ENCODE measurements at places on chromosomes 16 and 17.

GRCh38 chr16:67312719-67313118, 13.8 kb downstream of the KCTD19 start:
- peak; percentile 43 for DNase-seq

DNA sequence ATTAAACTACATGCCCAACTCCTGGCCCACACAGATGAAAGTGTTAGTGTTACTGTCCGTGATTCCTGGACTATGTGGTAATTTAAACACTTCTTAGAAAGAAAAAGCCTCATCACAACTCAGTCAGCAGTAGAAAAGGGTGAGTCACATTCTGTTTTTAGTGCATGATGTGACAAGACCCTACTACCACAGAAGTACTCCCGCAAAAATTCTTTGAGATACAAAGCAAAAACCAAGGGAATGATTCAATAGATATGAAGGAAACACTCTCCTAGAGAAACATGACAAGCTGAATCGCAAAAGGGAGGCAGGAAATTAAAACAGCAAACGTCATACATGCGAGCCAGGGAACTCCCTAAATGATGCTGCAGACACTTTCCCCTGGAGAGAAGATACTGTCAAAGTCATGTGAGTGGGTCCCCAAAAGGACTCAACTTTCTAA, 14.4 kb downstream of the SNN start:
- DNase-seq = peak; percentile 70

GRCh38 chr17:6831661-6832263, at the start of gene TEKT1:
TEKT1 (minus strand) TSS chr17:6831729; CDS start chr17:6830376, 1,353 bp downstream.
- peak; percentile 81 for DNase-seq

GRCh38 chr17:67435786-67436185, 58.7 kb downstream of the PITPNC1 start:
- DNase-seq = no peak

DNA sequence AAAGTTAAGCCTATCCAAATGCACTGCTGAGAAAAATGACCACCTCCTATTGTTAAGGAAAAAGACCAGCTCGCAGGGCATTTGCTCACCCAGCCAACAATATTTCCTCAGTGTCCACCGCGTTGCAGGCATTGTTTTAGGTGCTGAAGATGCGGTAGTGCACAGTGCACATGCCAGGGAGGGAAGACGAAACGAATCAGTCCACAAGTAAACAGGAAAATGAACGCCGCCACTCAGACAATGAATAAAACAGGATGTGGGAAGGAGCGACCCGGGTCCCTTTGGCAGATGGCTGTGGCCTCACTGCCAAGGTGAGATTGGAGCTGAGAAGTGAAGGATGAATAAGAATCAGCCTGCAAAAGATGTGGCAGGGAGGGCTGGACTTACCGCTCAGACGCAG, 249.2 kb downstream of the FOXL1 start:
- no peak for DNase-seq

DNA sequence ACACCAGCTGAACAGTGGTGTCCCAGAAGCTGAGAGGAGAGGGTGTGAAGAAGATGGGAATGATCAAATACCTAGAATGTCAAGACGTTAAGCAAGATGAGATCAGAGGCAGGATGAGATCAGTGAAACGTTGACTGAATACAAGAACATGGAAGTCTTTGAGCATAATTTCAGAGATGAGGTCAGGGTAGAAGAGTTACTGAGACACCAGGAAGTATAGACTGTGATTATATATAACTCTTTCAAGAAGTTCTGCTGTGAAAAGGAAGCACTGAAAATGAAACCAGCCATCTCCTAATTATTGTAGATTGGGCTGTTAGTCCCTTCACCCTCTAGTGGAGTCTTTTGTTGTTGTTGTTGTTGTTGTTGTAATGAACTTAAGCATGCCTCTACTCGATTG, 9.1 kb downstream of the SHCBP1 start:
- DNase-seq = peak; percentile 10

- DNase-seq = peak; percentile 87
Observed at GRCh38 chr16:87203060-87203656, 114.0 kb downstream of the C16orf95 start.

DNA sequence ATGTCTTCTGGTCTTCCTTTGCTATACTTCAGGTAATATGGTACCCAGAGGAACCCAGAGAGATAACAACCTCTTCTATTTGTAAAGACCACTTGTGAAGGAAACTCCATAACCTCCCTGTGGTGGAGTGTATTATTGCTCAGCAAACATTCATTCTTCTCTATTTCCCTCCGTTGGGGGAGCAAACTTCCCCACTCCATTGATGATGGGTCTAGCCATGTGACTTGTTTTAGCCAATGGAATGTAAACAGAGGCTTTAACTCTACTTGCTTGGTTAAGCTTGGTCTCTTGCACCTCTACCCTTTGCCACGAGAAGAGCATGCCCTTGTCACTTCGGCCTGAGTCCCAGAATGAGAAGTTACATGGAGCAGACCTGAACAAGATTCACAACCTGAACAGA, 30.0 kb upstream of the SKAP1 start:
- DNase-seq = no peak

GRCh38 chr16:82758904-82759303, 132.1 kb downstream of the CDH13 start:
- no peak for DNase-seq

DNA sequence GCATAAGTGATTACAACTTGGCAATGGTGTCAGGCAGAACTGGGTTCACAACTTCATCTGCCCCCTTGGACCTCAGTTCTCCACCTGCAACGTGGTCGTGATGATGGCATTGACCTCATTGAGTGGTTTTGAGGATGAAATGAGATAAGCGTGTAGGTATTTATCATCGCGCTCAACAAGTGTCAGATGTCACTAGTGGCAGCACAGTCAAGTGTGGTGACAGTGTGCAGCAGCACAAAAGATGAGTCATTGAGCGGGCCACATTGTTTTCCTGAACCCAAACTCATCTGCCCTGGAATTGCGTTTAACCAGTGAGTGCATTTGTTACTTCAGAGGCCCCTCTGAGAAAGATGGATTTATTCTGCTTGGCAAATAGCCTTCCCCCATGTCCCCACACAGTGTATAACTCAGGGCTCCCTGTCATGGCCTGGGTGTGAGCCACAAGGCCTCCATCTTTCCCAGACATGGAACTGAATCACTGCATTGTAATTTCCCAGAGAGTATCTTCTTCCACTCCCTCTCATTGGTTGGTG, 20.9 kb downstream of the IRX3 start:
- no peak for DNase-seq

DNA sequence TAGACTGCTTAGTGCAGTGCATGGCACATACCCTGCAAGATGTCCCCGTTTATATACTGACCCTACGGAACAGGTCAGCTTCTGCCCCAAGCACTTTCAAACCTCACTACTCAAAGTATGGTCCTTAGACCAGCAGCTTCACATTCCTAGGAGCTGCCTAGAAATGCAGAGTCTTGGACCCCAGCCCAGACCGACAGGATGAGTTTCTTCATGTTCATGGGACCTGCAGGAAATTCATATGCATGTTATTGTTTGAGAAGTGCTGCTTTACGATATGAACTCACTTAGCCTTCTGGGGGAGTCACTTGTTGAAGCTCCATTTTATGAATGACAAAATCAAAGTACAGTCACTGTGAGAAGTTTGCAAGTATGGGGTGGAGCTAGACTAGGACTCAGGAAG, 82.6 kb downstream of the DYNLRB2 start:
- DNase-seq = no peak

- no peak for DNase-seq
Observed at GRCh38 chr16:9415545-9415944, 324.1 kb downstream of the HAPSTR1 start.

DNA sequence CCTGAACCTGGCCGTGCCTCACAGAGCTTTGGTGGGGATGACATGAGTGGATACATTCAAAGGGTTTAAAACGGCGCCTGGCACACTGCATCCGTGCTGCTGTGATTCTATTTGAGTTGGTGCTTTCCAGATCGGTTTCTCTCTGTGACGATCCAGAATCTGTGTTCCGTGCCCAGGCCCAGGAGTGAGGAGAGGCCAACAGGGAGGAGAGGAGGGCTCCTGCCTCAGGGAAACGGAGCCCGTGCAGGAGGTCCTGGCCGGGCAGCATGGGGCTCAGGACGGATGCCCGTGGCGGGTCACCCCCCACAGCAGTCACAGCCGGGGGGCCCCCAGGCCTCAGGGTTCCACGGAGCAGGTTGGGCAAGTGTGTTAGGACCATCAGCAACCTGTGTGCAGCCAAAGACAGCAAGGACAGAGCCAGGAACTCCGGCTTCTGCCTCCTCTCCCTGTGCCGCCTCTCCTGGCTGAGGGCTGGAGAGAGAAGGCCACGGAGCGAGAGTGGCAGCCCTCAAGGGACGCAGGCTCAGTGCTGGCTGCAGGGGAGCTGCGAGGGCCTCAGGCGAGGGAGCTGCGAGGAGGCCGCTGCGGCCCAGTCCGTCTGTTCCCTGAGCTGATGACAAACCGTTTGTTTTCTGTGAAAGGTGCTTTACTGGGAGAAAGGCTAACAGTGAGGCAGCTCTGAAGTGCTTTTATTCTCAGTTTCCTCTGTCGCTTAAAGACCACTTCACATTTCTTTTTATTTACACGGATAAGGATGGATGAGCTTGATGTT, 99.3 kb downstream of the METRNL start:
- no peak for DNase-seq

- no peak for DNase-seq
Observed at GRCh38 chr17:45155029-45155428, 6.6 kb upstream of the HEXIM2 start.

GRCh38 chr17:76521262-76521661, 16.2 kb downstream of the CYGB start:
- DNase-seq = no peak

DNA sequence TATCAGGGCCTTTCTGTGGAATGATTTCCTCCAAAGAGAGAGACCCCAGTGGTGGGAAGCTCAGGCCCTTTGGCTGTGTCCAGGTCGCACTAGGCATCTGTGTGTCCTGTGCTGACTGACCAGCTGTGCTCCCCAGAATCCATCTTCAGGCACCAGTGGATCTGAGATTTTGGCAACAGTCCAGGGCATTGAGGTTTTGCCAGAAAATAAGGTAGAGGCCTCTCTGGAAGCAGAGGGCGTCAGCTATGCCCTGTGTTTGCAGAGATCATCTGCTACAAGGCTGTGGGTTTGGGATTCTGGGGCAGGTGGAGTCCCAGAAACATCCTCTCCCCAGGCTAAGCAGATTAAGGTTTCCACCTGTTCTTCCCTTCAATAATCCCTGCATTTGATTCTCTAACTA, 57.5 kb upstream of the TOB1 start:
- no peak for DNase-seq

- DNase-seq = no peak
Observed at GRCh38 chr16:19833581-19833980, 51.1 kb downstream of the GPRC5B start.

GRCh38 chr17:78777881-78778280, 4.2 kb downstream of the CYTH1 start:
- no peak for DNase-seq

- DNase-seq = no peak
Observed at GRCh38 chr16:2960183-2961010, 3.7 kb upstream of the KREMEN2 start.

- DNase-seq = no peak
Observed at GRCh38 chr16:85579191-85579590, 33.9 kb upstream of the GSE1 start.

DNA sequence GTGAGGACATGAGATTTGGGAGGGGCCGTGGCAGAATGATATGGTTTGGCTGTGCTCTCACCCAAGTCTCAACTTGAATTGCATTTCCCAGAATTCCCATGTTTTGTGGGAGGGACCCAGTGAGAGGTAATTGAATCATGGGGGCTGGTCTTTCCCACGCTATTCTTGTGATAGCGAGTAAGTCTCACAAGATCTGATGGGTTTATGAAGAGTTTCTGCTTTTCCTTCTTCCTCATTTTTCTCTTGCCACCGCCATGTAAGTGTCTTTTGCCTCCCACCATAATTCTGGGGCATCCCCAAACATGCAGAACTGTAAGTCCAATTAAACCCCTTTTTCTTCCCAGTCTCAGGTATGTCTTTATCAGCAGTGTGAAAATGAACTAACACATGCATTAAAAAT, 40.6 kb downstream of the CCT6B start:
- peak; percentile 48 for DNase-seq

DNA sequence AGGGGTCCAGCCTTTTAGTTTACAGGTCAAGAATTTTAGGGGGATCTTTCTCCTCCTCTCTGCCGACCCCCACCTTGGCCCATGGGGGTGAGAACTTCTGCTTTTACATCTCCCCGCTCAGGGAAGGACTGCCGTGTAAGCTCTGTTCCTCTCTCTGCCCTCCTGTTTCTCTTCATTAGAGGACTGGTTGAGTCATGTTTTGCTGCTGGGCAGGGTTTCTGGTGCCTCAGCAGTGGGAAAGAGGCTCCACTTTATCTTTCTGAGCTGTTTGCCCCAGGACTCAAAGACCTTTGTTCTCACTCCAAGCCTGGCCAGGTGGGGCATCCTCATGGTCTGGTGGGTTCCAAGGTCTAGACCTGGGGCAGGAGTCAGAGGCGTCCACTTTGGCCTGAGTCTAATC, 93.0 kb downstream of the UTP18 start:
- no peak for DNase-seq

GRCh38 chr17:13784434-13785095, 182.8 kb upstream of the HS3ST3A1 start:
- DNase-seq = no peak

DNA sequence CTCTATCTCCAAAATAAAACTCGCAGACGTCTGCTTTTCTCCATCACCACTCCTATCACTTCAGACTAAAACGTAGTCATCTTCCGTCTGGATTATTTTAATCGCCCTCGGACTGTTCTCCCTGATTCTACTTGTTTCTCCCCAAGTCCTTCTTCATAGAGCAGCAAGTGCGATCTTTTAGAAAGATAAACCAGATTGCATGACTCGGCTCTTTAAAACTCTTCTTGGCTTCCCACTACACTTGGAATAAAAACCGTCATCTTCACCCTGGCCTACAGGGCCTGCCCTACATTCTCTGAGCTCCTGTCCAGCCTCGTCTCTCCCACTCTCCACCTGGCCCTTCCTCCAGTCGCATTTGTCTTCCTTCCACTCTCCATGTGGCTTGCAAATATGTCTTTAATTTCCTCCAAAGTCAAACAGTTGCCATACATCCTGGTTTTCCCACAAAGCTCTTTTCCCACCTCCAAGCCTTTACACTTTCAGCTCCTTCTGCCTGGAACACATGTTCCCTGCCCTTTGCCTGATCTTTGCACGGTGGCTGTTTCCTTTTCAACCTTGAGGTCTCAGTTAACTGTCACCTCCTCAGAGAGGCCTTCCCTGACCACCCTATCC, 70.5 kb upstream of the DHX40 start:
- no peak for DNase-seq

GRCh38 chr17:6941989-6942388, 53.9 kb upstream of the ALOX12 start:
- DNase-seq = no peak
